ENCODE measurements at places on chromosomes 6 and 20.

- DNase-seq = no peak
Observed at GRCh38 chr6:148999929-149000468, 253.2 kb downstream of the UST start.

- DNase-seq = no peak
Observed at GRCh38 chr6:40714576-40715564, 127.7 kb upstream of the LRFN2 start.

DNA sequence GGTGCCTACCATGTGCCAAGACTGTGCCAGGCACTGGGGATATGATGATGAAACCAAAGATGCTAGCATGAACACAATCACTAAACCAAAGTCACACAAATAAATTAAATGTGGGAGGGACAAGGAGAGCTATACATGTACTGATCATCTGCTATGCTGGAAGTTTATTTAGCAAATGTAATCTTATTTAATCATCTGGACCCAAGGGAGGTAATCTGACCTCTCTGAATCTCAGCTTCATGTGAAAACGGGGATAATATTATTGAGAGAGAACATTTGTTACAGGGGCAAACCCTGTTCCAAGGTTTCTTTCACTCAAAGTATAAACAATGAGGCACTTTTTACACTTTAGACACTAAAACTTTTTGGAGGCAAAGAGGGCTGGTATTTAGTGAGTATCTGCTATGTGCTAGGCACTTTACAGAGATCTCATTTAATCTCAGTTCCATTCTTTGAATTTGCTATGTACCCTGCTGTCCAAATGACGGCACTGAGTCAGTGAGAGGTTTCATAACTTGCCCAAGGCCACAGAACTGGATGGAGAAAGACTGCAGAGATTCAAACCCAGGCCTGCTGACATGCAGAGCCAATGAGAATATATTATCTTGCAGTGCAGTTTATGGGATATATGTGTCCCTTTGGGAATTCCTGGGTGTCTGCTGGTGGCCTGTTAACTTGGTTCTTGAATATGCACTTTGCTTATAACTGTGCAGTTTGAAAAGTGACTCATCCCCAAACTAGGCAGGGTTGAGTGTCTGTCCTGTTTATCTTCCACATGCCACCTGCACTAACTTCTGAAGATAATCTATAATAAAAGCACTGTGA, 3.3 kb upstream of the ASXL1 start:
- no peak for DNase-seq

DNA sequence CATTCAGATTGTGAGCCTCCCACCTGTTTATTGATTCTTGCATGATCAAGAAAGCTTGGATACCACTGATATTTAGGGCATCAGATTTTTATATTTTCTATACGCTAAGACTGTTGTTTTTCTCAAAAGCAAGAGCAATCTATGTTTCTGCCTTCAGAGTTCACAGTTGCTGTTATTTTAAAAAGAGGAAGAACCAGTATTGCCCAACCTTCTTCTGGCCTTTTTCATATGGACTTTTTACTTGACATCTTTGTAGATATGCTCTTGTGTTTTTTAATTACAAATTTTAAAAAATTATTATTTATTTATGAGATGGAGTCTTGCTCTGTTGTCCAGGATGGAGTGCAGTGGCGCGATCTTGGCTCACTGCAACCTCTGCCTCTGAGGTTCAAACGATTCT, 28.9 kb downstream of the SLC17A5 start:
- DNase-seq = no peak

DNA sequence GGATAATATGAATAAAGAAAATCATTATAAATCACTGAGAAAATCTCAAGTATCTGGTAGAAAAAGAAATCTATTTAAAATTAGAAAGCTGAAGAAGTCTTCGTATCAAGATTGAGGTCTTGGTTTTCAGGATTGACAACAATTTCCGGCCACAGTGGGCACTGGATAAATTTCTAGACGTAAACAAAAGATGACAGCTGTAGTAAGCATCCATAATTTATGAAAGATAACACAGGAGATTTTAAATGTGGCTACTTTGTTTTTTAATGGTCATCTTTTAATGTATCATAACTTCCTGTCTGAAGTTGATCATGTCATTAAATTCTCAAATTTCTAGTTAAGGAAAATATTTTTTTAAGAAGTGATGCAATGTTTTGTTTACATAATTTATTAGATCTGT, 444.2 kb downstream of the HTR1B start:
- DNase-seq = no peak

GRCh38 chr6:13563009-13563408, 11.4 kb upstream of the SIRT5 start:
- no peak for DNase-seq

DNA sequence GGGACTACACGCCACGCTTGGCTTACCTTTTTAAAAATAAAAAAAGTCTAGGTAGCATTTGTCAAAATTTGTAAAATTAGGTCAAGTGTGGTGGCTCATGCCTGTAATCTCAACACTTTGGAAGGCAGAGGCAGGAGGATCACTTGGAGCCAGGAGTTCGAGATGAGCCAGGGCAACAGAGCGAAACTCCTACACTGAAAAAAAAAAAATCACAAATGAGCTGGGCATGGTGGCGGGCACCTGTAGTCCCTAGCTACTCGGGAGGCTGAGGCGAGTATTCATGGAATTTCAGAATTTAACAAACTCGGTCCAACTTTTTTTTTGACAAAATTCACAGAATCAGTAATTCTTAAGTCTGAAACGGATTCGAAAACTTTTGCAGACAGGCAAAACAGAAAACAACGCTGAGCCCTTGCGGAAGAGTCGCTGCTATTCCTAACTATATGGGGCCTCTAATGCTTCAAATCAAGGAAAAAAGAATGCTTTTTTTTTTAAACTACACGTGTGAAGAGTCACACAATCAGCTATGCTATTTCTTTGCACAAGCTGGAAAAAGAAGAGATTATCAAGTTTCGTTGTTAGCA, 62.9 kb downstream of the GTF2H5 start:
- DNase-seq = peak; percentile 11

All from activated CD8-positive, alpha-beta memory T cell treated with anti-CD3 and anti-CD28 coated beads for 24 hours (primary cell).